ENCODE measurements at places on chromosomes 11 and 22. TPM values are rescaled to one million over a fixed set of nuclear protein-coding genes. Genes with fewer than 3 reads are reported as not detected.

DNA sequence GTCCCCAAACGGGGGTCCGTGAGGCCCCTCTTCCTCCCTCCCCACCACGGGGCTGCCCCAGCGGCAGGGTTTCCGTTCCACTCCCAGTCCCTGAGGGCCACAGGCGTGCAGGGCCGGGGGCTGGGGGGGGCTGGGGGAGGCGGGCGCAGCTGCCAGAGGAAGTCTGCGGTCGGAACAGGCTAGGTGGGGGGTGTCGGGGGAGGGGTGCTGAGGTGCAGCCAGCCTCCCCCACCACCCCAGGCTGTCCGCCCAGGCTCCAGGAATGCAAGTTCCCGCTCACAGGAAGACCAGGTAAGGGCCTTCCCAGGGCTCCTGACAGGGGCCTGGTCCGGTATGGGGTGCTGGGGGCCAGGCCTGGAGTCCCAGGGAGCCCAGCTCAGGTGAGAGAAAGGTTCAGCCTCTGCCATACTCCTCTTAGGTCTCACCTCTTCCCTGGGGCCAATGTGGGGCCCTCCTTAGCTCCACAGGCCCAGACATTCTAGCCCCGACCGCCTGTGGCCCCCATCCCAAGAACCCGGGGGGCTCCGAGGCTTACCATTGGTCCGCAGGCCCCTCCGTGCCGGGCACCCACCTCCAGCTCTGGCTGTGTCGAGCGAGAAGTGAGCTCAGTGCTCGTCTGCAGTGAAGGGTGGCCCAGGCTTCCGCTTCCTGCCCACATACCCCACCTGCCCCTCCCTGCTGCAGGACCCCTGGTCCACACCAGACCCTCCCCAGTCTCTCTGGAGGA, at the start of gene PTPRCAP:
PTPRCAP (minus strand) TSS at position 601 of the 727 bp plus-strand sequence; CDS start at position 538, 63 bp downstream.
- DNase-seq: no peak

DNA sequence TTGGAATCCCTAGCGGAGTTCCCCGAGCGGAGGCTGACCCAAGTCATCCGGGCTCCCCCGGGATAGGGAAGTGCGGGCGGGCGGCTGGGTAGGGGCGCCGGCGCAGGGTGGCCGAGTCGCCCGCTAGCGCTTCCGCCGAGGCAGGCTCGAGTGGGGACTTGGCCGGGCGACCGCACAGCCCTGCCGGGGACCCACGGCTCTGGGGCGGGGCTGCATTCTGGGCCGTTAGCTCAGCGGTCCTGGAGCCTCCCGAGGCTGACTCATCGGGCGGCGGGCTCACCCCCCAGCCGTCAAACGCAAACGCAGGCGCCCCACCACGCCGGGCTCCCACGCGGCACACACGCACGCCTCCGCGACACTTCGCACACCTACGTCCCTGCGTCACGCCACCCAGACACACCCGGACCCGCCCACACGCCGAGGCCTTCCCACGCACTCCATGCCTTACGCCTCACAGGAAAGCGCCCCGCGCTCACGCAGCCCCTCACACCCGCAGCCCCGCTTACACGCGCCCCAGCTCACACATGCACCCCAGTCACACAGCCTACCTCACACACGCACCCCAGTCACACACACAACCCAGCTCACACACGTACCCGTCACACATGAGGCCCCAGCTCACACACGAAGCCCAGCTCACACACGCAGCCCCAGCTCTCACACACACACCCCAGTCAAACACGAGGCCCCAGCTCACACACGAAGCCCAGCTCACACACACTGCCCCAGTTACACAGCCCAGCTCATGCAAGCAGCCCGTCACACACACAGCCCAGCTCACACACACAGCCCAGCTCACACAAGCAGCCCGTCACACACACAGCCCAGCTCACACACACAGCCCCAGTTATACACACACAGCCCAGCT, 1.2 kb downstream of the PHLDB1 start:
- DNase-seq: peak; percentile 30

The DCUN1D5 gene
- total RNA-seq: 28.4 TPM

The SCN3B gene
- 3.6 TPM for total RNA-seq

GRCh38 chr11:58658623-58659022, 36.2 kb downstream of the CNTF start:
- no peak for DNase-seq

The RTN4RL2 gene
- 0.49 TPM for total RNA-seq

DNA sequence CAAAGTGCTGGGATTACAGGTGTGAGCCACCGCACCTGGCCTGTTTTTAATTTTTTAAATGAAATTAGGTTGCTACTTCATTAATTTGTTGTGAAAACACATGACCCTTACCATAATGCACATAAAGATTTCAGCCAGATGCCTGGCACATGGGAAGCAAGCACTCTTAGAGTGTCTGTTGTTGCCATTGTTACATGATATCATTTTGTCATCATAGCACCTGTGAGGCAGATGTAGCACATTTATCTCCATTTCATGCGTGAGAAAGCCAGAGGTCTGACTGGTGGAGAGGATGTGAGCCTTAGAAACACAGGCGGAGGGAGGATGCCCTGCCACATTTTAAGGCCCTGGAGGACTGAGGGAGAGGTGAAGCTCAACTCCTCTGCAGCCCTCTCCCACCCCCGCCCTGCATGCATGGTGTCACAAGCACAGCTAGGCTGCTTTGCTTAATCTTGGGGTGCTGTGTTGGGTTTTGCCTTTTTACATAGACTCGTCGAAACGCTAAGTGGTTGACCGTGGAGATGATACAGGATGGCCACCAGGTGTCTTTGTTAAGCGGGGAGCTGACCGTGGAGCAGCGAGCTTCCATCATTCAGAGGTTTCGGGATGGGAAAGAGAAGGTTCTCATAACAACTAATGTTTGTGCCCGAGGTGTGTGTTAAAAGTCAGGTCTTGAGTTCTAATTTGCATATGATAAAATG, 14.0 kb downstream of the DDX25 start:
- DNase-seq: peak; percentile 61

- no peak for DNase-seq
Measured at GRCh38 chr11:88434333-88434976, 96.9 kb upstream of the CTSC start.

- no peak for DNase-seq
Measured at GRCh38 chr22:27669798-27670599, 131.6 kb downstream of the MN1 start.

GRCh38 chr11:114166362-114166761, 106.9 kb downstream of the ZBTB16 start:
- DNase-seq: no peak

The NEU3 gene
- 10.5 TPM for total RNA-seq

The RIBC2 gene
- total RNA-seq: 2.1 TPM

- no peak for DNase-seq
Measured at GRCh38 chr11:123404676-123405075, 25.4 kb upstream of the GRAMD1B start.

GRCh38 chr22:19086896-19087295, 35.3 kb downstream of the DGCR2 start:
- DNase-seq: no peak

GRCh38 chr11:8744423-8744822, 61.8 kb downstream of the RPL27A start:
- no peak for DNase-seq

DNA sequence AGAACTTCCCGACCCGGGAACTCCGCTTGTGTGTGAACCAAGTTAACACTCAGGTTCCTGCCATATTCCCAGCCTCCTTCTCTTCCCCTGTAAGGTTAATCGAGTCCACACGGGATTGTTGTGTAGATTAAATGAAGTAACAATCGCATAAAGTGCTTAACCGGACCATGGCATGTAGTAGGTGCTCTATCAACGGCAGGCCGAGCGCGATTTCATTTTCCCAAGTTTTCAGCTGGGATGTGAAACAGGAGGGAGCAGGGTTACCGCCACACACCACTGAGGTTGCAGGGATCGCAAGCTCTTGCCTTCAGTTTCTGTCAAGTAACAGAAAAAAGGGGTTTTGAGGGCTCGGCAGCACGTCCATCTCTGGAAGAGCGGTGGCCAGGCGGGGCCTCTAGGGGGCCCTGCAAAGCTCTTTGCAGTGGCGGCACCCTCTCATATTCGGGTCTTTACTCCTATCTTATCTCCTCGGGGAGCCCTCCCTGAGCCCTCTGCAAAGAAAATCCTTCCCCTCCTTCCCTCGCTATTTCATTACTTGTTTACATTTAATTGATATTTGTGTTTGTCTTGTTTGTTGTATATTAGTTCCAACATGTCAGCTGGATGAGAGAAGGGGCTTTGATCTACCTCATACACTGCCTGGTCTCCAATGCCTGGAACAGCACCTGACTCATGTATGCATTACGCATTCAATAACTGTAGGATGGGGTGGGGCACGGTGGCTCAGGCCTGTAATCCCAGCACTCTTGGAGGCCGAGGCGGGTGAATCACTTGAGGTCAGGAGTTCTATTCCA, 816 bp upstream of the PLEKHA7 start:
- no peak for DNase-seq

The MADD gene
- total RNA-seq: 28.8 TPM

GRCh38 chr11:128559496-128560103, 27.8 kb downstream of the ETS1 start:
- no peak for DNase-seq

- DNase-seq: no peak
Measured at GRCh38 chr11:13734530-13734929, 66.1 kb downstream of the FAR1 start.

DNA sequence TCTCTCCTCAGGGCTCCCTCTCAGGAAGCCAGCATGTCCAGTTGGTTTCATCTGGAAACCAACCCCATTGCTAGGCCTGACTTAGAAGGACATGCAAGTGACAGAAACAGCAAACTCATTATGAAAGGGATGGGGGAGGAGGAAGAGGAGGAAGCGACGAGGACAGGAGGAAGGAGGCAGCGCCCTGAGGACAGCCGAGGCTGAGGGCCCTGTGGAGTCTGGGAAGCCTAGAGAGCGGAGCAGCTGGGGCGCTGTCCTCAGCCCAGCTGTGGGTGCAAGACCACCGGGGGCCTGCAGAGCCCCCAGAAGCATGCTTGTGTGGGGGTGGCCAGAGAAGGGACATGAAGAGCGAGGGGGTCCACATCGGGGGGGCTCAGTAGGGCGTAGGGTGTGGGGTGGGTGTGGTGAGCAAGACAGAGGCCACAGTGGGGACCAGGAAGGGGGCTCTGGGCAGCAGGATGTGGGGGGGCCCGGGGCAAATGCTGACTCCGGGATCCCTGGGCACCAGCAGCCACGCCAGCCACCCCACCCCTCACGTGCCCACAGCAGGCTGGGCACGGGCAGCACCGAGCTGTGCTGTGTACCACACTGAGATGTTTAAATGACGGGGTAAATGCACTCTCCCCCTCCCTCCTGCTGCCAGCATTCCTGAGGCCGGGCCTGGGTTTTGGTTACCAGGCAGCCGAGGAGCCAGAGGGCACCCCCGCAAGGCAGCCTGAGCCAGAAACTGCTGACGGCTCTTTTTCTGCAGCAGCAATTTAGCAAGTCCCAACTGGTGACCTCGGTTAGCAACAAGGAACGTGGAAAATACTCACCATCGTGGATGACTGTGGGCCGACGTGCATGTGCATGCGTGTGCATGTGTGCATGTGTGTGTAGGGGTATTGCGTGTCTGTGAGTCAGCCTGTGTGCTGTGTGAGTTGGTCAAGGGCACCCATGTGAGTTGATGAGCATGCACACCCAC, 82.7 kb upstream of the LINC01488 start:
- DNase-seq: peak; percentile 31

DNA sequence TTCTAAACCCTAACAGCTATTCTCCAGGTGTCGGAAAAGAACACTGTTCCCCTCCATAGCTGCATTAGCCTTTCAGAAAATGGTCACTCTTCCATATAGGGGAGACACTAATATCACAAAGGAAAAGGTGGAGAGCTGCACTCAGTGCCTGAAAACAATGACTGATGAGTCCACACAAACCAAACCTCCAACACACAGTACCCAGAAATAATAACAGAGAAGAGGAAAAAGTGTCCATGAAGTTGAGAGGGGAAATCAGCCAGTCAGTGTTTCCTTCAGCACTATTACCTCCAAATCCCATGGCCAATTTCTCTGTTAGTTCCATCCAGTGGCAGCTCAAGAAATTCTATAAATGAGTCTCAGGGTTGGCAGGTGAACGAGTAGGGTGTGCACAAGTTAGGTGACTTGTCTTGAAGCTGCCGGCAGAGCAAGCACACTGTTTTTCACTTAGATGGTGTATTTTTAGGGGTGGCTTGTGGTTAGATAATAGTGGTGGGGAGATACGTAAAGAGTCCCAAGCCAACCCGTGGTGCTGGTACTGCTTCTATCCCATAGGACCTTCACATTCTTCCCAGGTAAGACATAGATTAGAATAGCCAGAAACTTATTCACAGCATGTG, 84.5 kb upstream of the CHRM4 start:
- no peak for DNase-seq

The OR4D5 gene
- not detected for total RNA-seq

DNA sequence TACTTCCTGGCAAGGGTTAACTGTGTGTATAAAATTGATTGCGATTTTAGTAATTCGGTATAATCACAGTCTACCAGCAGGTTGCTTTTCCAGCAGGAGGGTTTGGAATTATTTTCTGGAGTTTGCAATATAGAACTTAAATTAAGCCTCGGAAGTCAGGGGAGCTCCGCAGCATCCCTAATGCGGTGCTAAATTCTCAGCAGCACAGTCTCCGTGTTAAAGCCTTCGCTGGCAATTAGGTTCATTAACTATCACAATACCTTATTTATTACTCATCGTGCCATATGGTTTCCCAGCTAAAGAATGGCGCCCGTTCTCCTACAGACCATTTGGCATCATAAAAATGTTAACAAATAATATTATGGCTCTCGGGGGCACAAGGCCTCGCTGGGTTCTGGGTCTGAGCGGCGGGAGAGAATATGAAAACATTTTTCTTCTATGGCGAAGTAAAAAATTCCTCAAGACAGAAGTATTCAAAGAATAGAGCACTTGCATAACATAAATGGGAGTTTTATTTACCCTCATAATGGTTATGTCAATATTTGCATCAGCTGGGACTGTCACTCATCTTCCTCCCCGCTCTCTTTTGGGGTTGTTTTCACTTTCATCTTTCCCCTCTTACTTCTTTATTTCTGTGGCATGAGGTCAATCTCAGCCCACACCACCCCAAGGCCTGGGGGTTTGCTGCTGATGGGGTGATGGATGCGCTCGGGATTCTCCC, 28.1 kb upstream of the ZBTB16 start:
- no peak for DNase-seq

DNA sequence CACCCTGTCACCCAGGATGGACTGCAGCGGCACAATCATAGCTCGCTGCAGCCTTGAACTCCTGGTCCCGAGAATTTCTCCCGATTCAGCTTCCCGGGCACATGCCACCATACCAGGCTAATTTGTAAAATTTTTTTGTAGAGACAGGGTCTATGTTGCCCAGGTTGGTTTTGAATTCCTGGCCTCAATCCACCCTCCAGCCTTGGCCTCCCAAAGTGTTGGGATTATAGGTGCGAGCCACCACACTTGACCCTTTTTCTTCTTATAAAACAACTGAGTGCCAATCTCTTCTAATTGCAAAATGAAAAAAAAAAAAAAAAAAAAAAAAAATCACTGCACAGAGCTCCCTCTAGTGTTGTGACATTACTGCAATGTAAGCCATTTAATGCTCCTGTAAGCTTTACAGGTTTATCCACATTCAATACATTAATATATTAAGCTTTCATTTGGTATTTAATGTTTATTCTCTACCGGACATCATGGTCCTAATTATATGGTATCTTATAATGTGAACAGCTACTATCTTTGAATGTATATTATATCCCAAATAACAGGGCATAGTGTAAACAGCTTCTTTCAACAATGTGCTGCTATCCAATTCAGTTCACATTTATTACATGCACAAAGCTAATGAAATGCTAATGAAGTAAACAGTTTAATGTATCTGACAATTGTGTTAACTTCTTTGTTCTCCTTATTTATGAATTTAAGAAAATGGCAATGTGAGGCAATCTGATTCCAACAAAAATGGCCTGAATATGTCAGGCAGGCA, 44.6 kb downstream of the COPB1 start:
- DNase-seq: no peak

The MOV10L1 gene
- total RNA-seq: 3.0 TPM

The SHISAL1 gene
- total RNA-seq: 0.99 TPM

GRCh38 chr11:26762089-26762488, 40.2 kb upstream of the SLC5A12 start:
- DNase-seq: no peak
